Lung microvascular endothelial cell (primary cell): ENCODE measurements at places on chromosomes 3 and 15.

DNA sequence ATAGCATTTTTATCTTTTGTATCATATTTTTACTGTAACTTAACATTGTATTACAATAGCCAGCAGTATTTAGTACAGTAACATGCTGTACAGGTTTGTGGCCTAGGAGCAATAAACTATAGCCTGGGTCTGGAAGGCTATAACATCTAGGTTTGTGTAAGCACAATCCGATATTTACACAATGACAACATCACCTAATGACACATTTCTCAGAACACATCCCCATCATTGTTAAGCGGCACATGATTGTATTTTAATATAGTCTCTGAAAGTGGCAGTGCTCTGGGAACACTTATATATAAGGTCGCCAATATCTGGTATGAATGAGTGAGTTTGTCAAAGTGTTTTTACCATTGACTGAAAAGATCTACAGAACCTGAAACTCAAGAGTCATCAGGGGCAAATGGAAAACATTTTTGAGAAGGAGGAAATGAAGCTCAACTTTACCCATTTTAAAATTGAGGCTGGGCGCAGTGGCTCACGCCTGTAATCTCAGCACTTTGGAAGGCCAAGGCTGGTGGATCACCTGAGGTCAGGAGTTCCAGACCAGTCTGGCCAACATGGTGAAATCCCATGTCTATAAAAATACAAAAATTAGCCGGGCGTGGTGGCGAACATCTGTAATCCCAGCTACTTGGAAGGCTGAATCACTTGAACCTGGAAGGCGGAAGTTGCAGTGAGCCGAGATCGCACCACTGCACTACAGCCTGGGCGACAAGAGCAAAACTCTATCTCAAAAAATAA, 38.8 kb upstream of the TNFSF10 start:
- peak; percentile 10 for DNase-seq

DNA sequence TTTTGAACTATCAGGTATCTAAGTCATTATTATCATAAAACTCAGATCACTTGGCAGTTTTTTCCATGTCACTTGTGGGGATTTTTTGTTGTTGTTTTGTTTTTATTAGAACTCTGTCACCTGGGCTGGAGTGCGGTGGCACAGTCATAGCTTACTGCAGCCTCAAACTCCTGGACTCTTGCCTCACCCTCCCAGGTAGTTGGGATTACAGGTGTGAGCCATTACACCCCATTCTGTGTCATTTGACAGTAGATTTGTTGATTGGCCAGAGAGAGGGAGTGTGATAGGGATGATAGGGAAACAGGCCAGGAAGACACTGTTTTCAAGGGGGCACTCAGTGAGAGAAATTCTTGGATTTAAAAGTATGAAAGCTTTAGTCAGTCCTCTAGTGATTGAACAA, 54.7 kb upstream of the SCAANT1 start:
- no peak for DNase-seq

DNA sequence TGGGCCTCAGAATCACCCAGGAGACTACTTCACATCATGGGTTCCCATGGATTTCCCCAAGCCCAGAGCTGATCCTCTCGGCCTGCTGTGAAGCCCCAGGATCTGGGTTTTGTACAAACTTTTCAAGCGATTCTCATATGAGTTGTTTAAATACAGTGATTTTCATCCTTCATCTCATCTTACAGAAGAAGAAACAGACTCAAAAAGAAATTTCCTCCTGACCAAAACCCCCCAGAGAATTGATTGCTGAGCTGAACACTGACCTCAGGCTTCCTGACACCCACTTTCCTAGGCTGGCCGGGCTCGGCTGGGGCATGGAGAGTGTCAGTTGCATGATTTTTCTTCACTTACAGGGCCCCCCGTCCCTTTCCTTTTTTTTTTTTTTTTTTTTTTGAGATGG, 60.3 kb downstream of the BDH1 start:
- DNase-seq: no peak

GRCh38 chr3:55818485-55818884, 331.4 kb upstream of the WNT5A start:
- no peak for DNase-seq

DNA sequence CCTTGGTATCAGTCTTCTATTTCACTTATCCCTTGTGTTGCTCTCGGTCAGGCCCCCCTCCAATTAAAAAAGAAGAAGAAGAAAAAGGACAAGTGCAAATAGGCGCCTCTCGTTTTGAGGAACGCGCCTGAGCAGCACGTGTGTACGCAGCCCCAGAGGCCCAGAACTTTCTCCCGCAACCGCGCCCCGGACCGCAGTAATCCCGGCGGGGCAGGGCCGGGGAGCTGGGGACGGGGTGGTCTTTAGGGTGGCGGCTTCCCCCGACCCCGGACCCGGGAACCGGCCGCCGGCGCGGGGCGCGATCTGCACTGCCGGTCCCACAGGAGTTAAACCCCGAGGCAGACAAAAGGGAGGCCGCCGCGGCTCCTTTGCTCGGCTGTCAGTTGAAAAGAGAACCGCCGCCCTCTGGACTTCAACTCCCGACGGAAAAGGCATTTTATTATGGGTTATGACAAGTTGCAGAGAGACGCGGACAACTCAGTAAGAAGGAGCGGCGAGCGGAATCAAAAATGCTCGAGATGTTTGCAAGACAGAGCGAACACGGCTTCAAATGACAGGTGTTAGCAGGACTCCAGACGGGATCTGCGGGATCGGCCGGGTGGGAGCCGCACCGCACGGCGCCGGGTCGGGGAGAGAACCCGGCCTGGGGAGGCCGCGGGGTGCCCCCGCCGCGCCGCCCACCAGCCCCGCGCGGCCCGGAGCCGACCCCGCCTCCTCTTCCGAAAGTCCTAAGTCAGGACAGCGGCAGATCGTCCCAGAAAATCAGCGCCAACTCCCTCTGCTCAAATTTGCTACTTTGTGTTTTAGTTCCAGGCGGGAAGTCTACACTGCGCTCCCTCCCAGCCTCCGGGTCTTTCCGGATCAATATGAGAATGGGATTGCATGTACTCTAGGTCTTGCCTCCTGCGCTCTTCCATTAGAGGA, 79.0 kb downstream of the NR2F2 start:
- DNase-seq: no peak

DNA sequence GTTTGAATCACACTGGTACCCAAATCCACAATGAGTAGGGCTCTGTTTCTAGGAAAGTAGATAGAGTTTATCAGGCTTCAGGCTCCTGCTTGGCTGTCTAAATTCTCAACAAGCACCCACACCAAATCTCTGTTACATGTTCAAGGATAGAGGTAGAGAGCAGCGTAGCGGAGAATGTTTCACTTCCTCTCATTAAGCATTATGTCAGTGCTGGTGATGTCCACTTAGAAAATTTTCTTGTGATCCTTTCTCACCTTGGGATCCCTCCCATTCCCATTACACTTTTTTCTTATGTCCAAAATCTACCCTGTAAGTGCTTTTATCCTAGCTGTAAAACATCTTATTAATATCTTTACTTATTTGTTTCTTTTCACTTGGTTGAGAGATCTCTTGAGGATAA, 34.7 kb upstream of the GCSAM start:
- DNase-seq: no peak

DNA sequence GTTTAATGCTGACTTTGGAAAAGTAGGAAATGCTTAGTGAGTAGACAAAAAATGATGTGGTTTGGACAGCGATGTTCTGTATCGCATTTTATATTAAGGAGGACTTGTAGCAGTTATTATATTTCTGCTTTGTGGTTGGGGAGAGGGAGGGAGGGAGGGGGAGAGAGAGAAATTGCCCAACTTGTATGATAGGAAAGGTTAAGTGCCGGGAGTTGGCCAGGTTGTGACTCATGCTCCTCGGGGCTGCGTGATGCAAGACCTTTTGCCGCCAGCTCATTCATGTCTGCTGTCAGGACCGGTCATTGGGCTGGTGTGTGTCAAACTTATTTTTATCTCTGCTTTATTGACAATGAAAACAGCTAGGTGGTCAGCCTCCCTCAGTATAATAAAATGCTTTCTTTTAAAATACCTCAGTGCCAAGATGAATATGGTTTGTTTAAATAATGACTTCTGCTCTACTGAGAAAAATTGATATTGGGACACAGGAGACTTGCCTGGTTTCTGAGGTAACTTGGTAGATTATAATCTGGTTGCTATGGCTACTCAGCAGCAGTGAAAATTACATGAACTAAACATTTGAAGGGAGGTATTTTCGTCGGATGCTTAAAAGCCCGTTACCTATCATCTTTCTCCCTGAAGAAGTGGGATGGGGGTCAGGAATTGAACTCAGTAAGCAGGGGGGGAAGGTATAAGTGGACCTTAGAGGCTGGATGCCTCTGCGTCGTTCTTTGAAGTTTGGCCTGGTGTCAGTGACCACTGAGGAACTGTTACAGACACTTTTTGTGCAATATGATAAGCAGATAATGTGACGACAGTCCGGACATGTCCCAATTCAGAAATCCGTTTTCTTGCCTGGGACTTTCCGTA, 90.7 kb downstream of the FNDC3B start:
- DNase-seq: peak; percentile 93

DNA sequence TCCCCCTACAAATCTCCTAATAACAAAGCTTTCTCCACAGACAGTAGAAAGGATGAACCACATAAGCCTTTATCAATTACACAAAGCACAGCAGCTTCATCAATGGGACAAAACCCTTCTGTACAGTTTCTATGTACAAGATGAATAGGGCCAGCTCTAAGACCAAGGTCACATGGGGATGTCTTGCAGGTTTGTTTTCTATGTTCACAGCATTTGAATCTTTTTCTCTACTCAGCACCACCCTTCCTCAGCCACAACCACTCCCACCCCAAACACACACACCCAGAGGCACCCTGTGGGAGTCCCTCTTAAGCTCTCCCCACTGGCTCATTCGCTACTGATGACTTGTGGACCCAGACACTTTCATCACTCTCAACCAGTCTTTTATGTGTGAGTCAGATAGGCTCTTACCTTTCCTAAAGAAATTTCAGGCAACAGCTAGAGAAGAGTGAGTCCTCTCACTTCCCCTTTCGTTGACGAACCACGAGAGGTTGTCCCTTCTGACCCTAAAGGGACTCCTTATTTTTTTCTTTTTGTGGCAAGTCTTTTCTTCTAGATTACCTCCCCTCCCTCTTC, 57.9 kb downstream of the ARHGAP31 start:
- DNase-seq: no peak

DNA sequence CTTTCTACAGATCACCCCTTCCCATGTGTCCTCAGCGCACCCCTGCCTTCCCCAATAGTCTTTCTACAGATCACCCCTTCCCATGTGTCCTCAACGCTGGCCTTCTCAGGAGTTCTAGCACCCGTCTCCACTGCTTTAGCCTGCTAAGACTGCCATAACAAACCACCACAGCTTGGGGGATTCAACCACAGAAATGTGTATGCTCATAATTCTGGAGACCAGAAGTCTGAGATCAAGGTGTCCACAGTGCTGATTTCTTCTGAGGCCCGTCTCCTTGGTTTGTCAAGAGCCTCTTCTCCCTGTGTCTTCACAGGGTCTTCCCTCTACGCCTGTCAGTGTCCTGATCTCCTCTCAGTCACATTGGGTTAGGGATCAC, 68.1 kb upstream of the CGNL1 start:
- DNase-seq: no peak

DNA sequence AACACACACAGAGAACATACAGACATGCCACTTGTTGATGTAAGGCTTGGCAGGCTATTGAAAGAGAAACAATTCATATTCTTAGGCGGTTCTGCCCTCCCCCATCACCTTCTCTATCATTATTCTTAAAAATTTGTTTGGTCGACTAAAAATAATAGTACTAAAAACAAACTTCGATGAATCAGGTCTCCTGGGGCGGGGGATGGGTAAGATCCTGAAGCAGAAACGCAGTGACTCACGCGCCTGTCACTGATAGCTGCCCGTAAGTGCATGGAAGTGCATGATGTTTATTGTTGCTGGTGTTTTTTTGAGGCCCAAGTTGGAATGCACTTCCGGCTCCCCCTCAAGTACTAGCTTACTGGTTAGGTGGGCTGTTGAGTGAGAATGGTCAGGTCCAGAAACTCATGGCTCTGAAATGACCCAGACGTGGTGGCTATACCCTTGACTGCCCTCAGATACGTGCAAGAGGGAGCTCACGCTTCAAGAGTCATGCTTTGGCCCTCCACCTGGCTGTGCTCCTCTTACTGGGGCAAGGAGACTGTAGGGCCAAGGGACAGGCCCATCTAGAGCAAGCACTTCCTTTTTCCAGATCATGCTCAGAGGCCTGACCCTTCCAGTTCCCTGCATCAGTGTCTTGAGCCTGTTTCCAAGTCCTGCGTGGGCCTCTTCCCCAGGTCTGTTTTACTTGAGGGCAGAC, 10.9 kb downstream of the SMAD3 start:
- peak; percentile 93 for DNase-seq

DNA sequence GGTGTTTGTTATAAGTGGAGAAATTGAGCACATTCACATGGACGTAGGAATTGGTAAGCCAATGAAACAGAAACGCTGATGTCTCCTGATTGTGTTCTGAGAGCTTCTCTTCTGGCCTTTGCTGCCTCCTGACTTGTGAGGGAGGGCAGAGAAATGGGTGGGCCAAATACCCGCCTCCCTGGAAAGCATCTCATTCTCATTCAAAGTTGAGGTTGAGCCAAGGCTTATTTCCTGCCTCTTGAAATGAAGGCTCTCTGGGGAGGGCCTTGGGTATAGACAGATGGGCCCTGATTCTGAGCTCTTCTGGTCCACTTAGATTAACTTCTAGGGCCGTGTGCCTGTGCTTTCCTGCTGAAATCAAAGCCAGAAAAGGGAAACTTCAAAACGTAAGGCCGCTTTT, 57.4 kb upstream of the MYZAP start:
- no peak for DNase-seq

DNA sequence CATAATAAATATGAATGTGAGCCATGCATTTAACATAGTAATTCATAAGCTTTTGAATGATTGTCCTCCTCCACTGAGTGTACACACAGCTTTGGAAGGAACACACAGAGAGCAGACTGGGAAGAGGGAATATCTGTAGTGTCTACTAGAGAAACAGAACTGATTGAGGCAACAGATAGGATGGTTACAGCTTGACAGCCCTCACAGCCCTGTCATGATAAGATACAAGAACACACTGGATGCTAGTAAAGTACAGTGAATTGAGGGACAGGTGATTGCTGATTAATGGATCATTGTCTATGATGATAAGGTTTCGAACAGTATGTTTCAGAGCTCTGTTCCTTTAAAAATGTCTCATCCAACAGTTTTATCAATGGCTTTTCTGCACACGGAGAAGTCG, 383.4 kb upstream of the GBE1 start:
- no peak for DNase-seq

- no peak for DNase-seq
These were observed 169.0 kb downstream of the TBC1D5 start for GRCh38 chr3:17573396-17573795.

GRCh38 chr3:13891492-13892073, 11.7 kb upstream of the WNT7A start:
- DNase-seq: no peak

DNA sequence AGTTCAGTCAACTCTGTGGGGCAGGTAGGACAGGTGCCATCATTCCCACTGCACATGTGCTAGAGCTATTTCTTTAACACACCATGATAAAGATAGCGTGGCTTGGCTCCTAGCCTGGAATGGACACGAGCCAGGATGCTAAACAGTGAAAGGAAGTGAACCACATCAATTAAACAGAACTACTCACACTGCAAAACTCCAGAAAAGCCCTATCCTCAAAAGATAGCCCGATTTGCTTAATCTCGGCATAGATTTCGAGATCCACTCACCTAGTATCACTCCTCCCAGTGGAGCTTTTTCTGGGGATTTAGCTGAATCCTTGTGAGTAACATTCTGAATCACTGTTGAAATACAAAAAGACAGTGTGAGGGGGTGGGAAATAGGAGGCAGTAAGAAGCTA, 118.0 kb downstream of the ABI3BP start:
- DNase-seq: peak; percentile 88

- DNase-seq: no peak
These were observed 23.8 kb downstream of the CSPG4 start for GRCh38 chr15:75688831-75689230.

- DNase-seq: no peak
These were observed 22.5 kb downstream of the DMXL2 start for GRCh38 chr15:51600114-51600513.
